ENCODE measurements at places on chromosomes 16 and 17. TPM values are rescaled to one million over a fixed set of nuclear protein-coding genes. Genes with fewer than 3 reads are reported as not detected.

GRCh38 chr16:68898026-68898425 is 54.7 kb downstream of the TANGO6 start:
- DNase-seq, result no peak

GRCh38 chr17:35614810-35615209 is 27.7 kb downstream of the AP2B1 start:
- no peak for DNase-seq

GRCh38 chr16:27374804-27375425 is 27.1 kb upstream of the IL21R start:
- DNase-seq, result peak; percentile 81

DNA sequence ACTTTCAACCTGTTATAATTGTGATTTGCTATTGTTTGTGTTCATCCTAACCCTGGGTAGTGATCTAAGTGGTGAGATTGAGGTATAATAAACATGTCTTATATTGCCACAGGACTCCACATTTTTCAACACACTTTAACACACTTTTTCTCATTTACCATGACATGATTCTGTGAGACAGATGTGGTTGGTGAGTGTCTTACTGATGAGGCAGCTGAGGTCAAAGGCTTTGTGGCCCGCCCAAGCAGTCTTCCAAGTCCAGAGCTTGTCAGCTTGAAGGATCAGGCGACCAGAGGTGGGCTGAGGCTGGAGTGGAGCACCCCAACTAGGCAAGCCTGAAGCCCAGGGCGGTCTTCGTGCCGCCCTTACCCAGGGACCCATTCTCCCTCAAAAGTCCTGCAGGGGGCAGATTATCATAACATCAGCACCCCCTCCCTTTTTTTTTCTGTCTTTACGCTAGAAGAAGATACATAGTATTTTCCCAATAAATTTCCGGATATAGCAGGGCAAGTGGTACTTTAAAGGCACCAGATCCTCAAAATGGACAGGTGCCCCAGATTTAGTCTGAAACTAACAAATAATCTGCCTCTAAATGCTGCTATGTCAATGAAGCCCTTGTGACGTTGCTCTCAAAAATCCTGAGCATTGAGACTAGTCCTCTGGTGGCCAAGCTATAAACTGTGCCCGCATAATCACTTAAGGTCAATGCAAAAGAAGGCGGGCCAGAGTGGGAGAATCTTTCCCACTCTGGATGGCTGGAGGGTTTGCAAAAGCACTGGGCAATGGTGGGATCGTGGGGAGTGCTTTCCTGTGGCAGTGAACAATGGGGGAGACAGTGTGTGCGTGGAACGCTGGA is 21.1 kb downstream of the KCTD19 start:
- DNase-seq, result no peak

DNA sequence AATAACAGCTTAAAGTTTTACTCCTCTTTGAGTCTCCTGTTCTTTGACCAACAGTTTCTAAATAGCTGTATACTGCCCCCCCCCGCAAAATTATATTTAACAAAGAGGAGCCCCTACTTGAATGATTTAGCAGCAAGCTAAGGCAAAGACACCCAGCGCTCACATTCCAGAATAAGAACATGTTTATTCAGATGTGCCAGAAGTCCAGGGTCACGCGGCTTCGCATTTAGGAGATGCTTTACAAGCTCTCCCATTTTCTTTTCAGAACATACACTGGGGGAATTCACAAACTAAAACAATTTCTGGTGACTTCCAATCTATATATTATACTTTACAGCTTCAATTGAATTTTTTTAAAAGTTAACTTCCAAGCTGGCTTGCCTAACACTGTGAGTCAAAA is 5.3 kb downstream of the PLD6 start:
- DNase-seq, result peak; percentile 45

GRCh38 chr17:34549966-34550365 is 29.4 kb upstream of the TMEM132E start:
- DNase-seq, result peak; percentile 41

DNA sequence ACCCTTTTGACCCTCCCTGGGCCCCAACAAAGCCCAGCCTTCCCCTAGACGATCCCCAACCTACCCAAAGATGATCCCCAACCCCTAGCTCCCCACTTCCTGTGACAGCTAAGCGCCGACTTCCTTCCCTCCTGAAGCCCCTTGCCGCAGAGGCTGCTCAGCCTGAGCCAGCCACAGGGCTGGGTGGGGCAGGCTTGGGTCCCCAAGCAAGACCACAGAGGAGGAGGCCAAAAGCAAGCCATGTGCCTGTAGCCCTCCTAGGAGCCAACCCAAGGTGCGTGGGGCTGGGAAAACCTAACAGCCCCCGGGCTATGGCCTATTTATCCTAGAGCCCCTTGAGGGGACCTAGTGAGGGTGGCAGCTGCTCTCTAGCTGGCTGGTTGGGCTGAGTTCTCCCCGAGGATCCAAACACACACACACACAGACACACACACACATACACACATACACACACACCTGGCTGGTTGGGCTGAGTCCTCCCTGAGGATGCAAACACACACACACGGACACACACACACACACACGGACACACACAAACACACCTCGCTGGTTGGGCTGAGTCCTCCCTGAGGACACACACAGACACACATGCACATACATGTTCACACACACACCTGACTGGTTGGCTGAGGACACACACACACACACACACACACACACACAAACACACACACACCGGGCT is 4.8 kb downstream of the ARRB2 start:
- peak; percentile 47 for DNase-seq

GRCh38 chr16:10870137-10870776 is 6.7 kb upstream of the CIITA start:
- no peak for DNase-seq

Gene KRT25
- 0.13 TPM for polyA plus RNA-seq

- DNase-seq, result no peak
Observed at GRCh38 chr16:75147968-75148310, 385 bp upstream of the ZFP1 start.

GRCh38 chr17:811051-811784 is 29.1 kb downstream of the MRM3 start:
- DNase-seq, result no peak

- DNase-seq, result no peak
Observed at GRCh38 chr16:53745753-53746266, 41.9 kb downstream of the FTO start.

DNA sequence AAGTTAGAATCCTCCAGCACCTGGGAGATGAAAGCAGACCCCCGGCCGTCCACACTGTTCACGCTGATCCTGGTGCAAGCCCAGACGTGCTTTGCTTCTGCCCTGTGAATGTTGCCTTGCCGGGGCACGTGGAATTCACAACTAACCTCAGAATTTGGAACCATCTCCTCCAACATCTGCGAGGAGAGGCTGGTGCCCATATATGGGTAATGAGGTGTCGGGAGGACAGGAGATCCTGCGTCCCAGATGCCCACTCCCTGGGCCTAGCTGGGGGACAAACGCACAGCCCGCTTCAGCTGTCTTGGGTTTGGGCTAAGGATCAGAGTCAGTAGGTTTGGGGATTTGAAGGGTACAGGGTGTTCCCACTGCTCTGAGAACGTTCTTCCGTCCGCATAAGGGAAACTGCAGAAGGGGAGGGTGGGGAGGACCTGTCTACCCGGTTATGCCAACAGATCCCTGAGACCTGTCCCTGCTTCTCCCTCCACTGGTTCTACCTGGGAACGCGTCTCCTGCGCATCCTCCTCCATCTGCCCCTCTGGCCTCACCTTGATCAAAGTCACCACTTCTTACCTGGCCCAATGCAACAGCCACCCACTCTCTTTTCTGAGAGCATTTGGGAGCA is 14.1 kb downstream of the PPL start:
- no peak for DNase-seq

DNA sequence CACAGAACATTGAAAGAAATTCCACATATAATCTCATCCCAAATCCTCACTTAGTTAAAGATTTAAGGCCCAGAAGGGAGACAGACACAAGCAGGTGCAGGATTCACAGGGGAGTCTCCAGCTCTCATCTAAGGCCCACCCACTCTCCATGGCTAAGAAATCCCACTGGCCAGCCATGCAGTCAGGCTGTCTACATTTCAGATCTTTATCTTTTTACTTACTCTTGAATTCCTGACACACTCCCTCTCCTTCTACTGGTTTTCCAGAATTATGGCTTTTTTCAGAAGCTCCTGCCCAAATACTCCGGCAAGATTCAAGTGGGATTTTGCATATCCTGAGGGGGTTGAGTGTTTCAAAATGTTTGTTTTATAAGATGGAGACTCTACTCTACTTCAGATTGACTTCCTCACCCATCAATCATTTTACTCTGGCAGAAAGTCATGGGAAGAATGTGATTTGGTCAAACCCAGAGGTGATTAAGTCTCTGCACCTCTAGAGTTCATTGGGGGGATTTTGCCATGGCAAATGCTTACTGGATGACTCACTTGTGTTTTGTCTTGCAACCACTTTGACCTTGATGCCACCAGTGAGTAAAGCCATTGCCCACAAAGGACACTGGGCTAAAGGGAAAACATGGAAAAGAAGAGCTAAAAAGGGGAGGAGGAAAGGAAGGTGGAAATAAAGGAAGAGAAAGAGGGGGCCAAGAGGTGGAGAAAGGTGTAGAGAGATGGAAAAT is 688.8 kb upstream of the SALL1 start:
- DNase-seq, result no peak

- DNase-seq, result no peak
Observed at GRCh38 chr17:19381741-19382444, 3.6 kb downstream of the MAPK7 start.

Gene CCL13
- 2.2 TPM for polyA plus RNA-seq

Gene CCL14
- 23.2 TPM for polyA plus RNA-seq

- no peak for DNase-seq
Observed at GRCh38 chr17:48545539-48545938, 630 bp upstream of the HOXB2 start.

DNA sequence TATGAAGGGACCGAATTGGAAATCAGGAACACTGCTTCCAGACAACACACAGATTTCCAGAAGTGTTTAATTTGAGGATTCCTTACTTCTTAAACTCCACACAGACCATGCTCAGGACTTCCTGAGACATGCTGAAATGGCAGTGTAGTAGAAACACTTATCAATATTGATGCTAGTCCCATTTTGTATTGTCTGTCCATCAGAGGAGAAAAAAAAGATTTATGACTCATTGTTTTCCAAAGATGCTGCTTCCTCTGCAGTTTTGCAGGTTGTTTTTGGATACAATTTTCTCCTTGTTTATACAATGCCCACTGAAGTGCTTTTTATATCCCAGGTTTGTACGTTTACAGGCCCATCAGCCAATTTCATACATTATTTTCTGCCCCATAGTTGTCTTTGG is 68.3 kb upstream of the TANC2 start:
- DNase-seq, result no peak

- peak; percentile 20 for DNase-seq
Observed at GRCh38 chr16:67718668-67719047, 458 bp downstream of the GFOD2 start.

DNA sequence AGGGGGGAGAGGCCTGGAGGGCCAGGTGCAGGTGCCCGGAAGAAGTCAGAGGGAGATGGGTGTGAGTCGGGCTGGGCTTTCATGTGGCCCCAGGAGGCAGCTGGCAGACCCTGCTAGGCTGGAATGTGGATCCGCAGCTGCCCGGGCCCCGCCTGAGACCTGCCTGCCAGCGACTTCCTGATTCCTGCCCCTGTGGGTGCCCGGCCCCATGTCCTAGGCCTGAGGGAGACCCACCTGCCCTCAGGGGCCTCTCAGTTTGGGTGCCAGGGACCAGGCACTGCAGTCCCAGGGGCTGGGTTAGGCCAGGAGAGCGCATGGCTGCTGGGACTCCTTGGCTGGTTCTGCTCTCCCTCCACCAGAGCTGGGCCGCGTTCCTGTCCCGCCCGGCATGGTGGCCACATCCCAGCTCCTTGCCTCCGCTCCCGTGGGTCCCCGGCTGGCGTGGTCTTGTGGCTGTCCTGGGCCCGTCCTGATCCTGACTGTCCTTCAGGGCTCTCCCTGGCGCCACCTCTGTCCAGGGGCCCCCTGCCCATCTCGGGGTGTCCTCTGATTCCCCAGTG is 22.1 kb upstream of the SPNS2 start:
- no peak for DNase-seq

- peak; percentile 11 for DNase-seq
Observed at GRCh38 chr16:8796469-8797363, 723 bp downstream of the TMEM186 start.

Gene TMC8
- polyA plus RNA-seq, result 2.6 TPM

GRCh38 chr17:78879635-78880186 is 23.3 kb downstream of the CEP295NL start:
- peak; percentile 97 for DNase-seq

DNA sequence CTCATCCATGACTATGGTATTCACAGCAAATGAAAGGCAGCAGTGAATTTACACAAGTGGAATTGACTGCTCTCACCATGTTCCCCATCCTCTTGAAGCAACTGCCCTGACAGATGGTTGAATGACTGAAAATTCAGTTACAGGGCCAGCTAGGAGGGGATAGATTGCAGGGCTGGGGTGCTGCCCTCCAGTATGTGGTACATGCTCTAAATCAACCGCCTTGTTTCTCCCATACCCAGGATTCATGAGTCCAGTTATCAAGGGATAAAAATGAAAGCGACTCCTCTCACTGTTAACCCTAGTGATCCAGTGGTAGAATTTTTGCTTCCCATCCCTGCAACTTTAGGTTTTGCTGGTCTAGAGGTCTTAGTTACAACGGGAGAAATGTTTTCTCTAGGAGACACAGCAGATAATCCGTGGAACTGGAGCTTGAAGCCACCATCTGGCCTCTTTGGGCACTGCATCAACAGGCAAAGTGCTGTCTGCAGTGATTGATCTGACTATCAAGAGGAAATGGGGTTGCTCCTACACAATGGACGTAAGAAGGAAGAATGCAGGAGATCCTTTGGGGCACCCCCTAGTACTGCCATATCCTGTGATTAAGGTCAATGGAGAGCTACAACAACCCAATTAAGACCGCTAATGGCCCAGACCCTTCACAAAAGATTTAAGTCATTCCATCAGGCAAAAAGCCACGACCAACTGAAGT is 32.0 kb downstream of the SCPEP1 start:
- DNase-seq, result peak; percentile 35

DNA sequence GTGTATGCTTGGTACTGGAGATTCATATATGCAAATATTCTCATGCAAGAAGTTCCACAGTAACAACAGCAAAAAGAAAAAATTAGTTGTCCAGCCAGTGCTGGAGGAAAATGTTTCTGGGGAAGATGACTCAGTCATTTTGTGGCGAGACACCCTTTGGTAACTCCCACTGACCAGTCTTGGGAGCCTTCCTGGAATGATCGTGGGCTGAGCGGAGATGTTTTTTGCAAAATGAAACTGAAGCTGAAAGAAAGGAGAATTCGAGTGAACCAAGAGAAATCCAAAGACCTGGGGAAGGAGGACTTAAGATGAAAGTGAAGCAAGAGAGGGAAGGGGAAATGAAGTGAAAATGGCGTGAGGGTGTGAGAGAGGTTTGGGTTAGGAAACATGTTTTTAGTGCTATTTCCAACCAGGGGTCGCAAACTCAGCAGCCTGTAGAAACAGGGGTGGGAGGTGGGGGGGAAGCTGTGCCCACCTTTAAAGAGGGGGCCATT is 5.2 kb downstream of the ITPRIPL2 start:
- DNase-seq, result peak; percentile 86

Gene USH1G
- 0.08 TPM for polyA plus RNA-seq

DNA sequence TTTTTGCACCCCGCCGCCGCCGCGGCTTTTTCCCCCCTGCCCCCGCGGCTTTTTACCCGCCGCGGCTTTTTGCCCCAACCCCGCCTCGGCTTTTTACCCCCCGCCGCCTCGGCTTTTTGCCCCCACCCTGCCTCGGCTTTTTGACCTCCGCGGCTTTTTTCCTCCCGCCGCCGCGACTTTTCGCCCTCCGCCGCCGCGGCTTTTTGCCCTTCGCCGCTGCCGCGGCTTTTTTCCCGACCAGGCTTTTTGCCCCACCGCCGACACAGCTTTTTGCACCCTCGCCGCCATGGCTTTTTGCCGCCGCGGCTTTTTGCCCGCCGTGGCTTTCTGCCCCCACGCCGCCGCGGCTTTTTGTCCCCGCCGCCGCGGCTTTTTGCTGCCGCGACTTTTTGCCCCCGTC is 137.0 kb upstream of the TP53TG3D start:
- no peak for DNase-seq
